ENCODE measurements at places on chromosomes 5 and 9. TPM values are rescaled to one million over a fixed set of nuclear protein-coding genes. Genes with fewer than 3 reads are reported as not detected.

DNA sequence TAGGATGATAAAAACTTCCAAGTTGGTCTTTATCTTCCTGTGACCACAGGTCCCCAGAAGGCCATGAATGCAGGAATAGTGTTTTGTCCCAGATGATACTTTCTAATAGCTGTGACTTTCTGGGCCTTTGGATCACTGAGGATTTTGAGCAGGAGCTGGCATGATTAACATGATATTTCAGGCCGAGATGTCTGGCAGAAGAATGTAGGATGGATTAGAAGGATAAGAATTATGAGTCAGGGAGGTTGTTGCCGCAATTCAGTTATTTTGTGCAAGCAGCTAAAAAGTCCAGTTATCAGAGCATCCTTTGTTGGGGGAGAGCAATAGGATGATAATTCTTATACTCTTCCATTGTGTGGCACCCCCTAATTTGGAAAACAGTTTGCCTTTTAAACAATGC is 189.7 kb downstream of the PSAT1 start:
- DNase-seq: no peak

- DNase-seq: no peak
Observed at GRCh38 chr9:79360387-79361347, 211.1 kb upstream of the TLE4 start.

DNA sequence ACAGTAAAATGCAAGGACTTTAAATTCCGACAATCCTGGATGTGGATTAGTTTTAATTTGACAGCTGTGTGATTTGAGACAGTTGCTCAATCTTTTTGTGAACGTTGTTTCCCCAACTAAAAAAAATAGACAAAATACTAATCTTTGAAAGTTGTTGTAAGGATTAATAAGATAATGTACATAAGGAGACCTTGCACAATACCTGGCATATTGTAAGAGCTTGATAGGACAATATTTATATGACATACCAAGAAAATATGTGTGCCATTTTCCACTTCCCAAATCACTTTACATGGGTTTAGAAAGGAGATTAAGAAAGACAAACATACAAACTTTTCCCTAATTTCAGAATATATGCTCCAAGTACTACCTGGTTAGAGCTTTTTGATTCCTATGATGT is 25.3 kb downstream of the ARRDC3 start:
- DNase-seq: no peak

DNA sequence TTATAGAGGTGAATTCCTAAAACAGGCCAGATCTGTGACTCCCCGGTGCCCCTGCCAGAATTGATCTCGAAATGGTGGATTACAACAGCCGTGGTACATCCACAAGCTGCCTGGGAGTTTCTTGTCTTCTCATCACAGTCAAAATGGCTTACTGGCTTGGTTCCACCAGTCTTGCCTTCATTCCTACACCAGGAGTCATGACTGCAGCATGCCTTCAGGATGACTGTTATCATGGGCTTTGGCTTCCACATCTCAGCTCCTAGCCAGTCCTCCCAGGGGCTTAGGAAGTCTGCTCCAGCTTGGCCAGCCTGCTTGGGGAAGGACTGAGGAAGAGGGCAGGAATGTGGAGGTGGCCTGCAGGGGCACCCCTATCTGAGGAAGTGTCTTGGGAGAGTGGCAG is 132.9 kb upstream of the NR3C1 start:
- DNase-seq: no peak

GRCh38 chr9:89312222-89312571 is 1.2 kb downstream of the CKS2 start:
- DNase-seq: peak; percentile 42

DNA sequence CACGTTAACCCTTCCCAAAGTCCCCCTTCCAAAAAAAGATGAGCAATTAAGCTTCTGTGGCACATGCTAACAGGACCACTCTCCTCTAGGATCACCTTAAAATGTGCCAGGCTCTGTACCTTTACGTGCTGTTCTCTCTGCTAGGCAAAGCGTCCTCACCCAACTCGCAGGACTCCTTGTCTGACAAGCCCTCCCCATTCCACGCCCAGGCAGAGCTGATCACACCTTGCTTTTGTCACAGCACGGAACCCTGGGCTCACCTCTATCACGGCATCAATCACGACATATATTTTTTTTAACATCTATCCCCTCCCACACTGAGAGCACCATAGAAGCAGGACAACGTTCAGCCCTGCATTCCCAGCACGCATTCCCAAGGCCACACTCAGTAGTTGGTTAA is 47.1 kb downstream of the CDK5RAP2 start:
- DNase-seq: no peak

DNA sequence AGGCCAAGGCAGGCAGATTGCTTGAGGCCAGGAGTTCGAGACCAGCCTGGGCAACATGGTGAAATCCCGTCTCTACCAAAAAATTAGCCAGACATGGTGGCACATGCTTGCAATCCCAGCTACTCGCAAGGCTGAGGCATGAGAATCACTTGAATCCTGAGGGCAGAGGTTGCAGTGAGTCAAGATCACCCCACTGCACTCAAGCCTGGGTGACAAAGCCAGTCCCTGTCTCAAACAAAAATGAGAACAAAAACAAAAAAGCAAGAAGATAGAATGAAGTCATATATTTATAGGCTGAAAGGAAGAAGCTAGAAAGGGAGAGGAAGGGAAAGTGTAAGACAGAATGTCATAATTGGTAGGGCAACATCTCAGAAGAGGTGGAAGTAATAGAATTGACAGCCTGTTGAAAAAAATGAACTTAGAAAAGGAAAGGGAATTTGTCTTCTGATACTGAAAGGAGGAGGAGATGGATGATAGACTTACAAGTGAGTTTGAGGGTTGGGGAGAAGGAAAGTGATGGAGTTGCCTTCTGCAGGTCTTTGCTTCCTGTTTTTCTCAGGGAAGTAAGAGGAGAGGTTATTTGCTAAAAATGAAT is 32.2 kb downstream of the CARD6 start:
- no peak for DNase-seq

GRCh38 chr9:134405527-134405926 is 79.3 kb downstream of the RXRA start:
- no peak for DNase-seq

DNA sequence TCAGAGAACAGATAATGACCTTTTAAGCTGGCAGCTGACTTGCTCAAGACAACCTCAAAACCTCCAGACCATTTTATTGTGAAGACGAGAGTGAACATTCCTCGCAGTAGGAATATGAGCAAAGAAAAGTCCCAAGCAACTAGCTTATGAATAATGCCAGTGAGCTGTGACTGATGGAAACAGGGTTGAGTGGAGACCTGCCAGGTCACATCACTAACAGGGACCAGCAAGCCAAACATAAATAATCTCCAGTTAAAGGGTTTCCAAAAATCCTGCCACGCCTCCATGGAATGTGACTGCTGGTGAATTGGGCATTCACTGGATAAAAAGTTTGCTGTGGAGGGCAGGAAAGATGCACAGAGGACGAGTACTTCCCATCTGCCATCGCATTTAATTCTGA is 185.4 kb downstream of the CRB2 start:
- DNase-seq: no peak

- DNase-seq: no peak
Observed at GRCh38 chr9:134748591-134748990, 107.0 kb downstream of the COL5A1 start.

DNA sequence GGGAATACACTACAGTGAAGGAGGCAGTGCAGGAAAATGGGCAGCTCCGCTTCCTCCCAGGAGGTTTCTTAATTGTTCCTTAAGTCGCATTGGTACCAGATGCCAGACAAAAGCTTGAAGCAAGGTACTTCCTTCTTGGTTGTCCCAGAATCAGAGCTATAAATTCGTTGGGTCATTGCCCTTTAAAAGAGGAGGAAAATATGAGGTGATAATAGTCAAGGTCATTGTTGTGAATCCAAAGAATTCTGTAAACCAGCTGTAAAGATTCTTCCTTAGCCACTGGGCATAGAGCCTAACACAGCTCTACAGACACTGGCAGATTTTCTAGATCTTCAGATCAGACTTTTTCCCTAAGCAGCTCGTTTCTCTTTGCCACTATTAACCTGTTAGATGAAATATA is 444.1 kb upstream of the TLE4 start:
- DNase-seq: no peak

DNA sequence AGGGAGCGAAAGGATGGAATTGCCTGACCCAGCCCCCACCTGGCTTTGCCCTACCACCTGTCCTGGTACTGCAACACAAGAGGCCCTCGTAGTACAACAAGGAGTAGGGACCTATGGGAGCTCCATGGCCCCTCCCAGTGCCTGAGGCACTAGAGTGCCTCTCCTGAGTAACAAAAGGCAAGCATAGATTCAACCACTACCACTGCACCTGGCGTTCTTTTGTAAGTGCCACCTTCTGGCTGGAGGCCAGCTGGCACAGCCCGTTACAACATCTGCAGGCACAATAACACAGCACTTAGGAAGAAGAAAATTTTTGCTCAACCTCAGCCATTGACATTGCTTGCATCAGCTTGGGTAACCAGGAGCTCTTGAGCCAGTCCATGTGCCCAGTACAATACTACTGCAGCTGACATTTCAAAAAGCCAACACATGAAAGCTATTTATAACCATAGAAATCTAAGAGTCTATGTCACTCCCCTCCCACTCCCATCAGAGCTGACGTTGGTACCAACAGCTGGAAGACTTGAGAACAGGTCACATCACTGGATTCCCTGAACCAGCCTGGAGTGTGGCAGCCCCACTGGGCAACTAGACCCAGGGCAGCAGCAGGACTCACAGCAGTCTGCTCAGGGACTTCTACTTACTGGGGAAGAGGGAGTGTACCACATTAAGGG is 17.7 kb upstream of the FAM174A start:
- no peak for DNase-seq

DNA sequence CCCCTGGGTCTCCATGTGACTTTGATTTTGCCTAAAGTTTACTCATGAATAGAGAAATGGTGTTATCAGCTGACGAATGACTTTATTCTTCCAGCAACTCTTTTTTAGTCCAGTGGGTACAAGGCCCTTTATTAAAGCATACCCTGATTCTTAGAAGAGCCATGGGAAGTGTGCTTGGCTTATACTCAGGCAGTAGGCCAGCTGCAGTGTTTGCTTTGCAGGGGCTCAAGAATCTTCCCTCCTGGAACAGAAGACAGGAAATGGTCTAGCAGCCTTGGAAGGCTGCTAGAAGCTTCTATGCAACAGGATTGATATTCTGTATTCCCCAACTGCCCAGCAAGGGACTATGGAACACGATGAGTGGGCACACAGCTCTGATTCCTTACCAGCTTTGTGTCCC is 73.4 kb upstream of the PLPP6 start:
- DNase-seq: no peak

Gene PRR16
- total RNA-seq: 0.42 TPM

Gene EIF4E1B
- not detected for total RNA-seq

Gene DDX4
- not detected for total RNA-seq

Gene CCDC152
- total RNA-seq: 1.1 TPM

Gene TMEM267
- 3.2 TPM for total RNA-seq

Gene FGFR4
- total RNA-seq: 64.4 TPM

Gene OR1J2
- not detected for total RNA-seq

Gene CER1
- total RNA-seq: not detected
